ENCODE measurements at places on chromosomes 12 and 14.

DNA sequence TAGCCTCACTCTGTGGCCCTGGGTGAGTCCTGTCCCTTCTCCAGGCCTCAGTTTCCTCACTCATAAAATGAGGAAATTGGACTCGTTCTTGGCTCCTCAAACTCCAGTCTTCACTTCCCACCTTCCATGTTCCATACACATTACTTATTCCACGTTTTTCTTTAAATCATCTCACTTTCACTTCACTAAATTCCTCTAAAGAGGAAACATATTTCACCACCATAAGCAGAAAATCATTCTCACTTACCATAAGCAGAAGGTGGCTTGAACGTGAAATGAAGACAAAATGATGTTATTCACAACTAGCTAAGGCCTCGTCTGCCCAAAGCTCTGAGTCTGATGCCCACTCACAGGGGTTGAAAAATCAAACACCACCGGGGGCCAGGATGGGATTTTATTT lies 278.3 kb downstream of the ADGRD1 start:
- DNase-seq, result no peak

DNA sequence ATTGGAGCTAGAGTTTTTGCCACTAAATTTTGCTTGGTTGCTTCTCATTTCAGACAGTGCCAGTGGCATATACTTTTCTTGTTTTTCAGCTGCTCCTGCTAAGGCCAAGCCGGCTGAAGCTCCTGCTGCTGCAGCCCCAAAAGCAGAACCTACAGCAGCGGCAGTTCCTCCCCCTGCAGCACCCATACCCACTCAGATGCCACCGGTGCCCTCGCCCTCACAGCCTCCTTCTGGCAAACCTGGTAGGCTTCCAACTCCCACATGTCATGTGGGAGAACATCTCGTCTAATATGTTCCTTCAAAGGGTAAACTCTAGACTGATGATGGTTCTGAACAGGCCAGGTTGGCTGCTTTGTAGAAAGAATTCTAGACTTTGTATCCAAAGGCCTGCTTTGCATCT lies 11.0 kb downstream of the DLST start:
- no peak for DNase-seq

DNA sequence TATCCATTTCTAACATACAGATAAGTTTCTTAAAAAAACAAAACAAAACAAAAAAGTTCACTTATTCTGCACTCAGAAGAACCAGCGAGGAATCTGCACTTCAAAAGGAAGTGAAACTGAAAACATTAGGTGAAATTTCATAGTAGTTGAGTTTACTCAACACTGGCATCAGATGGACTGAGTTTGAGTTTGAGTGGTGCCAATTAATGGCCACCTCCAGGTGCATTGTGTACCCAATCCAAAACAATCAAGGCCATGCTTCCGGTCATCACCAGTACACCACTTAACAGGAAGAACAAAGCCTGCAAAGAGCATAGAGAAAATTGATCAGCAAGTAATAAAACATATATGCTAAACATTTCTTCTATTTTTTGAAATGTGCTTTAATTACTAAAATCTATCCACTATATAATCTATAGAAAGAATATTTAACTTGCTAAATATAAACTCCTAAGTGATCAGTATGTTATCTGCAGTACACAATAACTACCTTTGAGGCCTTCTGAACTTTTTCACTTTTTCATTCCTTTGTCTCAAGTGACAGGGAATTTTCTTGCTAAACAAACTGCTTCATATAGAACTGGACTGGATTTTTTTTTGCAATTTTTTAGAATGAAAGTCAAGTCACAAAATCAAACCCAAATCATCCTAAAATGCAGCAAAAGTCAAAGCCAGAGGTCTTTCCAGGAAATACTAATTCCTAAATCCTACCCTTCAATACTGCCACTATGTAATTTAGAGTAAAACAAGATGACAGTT lies 11.5 kb downstream of the SLC38A2 start:
- DNase-seq, result no peak

- DNase-seq, result no peak
These were observed 16.2 kb downstream of the SYNE3 start for GRCh38 chr14:95500201-95500681.

GRCh38 chr14:66069036-66069435 lies 417.1 kb upstream of the CCDC196 start:
- DNase-seq, result peak; percentile 34

DNA sequence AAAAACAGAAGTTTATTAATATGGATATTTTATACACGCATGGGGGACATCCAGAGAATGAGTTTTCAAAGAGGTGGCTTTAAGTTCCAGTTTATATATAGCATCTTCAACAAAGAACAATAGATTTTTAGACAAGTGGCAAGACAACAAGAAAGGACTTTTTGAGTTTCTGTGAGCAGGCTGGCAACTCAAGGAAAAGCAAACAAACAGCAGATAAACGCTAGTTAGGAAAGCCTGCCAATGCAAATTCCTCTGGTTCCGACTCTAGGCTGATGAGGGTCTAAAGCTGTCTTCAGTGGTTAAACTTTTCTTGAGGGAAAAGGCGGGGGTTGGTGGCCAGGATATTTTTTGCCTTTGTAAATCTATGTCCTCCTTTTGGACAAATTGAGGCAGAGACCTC lies 78.4 kb upstream of the EEA1 start:
- no peak for DNase-seq

- no peak for DNase-seq
These were observed 31.7 kb downstream of the FGD4 start for GRCh38 chr12:32431025-32431424.

DNA sequence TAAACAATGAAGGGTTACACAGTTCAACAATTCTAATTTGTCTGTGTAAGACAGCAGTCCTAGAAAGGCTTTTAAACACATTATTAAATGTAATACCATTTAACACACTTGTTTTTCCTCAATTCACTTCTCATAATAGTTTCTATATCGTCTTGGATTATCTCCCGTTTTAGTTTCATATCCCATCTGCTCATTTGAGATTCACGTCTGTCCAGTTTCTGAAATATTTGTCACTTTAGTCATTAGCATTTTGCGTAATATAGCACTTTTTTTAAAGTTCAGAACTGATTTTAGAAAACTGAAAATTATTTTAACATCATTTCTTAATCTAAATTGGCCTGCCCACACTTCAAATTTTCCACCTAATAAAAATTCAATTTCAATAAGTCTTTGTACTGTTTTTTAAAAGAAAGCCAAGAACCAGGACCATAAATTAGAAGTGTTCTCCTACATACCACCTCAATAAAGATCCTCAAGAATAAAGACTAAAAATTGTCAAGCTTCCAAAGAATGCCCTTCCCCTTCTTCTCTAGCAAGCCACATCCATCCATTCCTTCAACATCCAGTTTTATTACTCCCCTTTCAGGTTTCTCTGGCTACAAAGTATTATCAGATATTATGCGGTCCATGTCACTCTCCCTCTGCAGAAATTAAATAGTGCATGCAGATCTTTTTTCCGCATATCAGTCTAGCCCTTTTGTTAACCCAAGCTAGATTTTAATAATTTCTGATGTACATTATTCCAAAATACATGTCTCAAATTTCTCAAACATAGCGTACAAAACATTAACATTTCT lies 11.9 kb downstream of the MED13L start:
- no peak for DNase-seq

DNA sequence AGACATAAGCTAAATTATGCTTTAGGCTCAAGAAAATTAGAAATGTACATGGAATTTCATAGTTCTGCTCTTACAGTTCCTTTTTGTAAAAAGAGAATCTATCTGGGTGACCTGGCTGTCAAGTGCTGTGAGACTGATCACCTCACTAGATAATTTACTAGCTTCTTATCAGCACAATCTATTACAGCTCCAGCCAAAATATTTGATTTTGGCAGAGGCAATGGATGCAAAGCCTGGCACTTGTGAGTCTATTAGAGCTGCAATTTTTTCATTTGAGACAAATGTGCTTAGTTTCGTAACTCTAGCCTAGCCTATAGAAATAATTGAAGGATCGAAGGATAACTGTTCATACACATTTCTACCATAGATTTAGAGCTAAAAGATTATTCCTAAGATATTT lies 927.5 kb downstream of the SLC6A15 start:
- DNase-seq, result no peak

GRCh38 chr12:1170411-1170810 lies 179.4 kb downstream of the ERC1 start:
- DNase-seq, result no peak

DNA sequence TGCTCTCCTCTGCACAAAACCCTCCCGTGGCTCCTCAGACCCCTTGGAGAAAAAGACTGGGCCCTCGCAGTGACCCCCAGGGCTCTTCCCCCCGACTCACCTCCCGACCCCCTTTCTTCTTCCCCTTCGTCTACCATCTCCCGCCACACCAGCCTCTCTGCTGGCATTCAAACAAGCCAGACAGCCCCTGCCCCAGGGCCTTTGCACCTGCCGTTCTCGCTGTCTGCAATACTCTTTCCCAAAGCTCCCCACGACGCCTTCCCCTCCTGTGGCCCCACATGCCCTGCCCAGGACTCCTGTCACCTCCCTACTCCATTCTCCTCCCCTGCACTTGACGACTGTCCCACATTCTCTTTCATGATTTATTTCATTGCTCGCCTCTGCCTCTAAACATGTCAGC lies 115.7 kb downstream of the PHETA1 start:
- no peak for DNase-seq

GRCh38 chr14:88590173-88590572 lies 27.3 kb downstream of the ZC3H14 start:
- peak; percentile 34 for DNase-seq

DNA sequence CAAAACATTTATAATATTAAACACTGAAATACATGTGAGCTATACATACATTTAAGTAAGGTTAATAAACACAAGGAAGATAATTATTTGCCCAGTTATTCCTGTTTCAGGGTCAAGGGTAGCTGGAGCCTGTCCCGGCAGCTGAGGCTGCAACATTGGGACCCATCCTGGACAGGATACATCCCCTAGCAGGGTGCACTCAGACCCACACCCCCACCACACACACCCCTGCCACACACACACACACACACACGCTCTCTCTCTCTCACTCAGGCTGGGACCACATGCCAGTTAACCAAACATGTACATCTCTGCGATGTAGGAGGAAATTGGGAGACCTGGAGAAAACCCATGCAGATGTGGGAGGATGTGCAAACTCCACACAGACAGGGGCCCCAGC lies 112.6 kb upstream of the TMCC3 start:
- DNase-seq, result no peak

- no peak for DNase-seq
These were observed 177.8 kb upstream of the EGLN3 start for GRCh38 chr14:34128665-34129064.

GRCh38 chr12:52042706-52043385 lies 8.4 kb upstream of the NR4A1 start:
- no peak for DNase-seq

DNA sequence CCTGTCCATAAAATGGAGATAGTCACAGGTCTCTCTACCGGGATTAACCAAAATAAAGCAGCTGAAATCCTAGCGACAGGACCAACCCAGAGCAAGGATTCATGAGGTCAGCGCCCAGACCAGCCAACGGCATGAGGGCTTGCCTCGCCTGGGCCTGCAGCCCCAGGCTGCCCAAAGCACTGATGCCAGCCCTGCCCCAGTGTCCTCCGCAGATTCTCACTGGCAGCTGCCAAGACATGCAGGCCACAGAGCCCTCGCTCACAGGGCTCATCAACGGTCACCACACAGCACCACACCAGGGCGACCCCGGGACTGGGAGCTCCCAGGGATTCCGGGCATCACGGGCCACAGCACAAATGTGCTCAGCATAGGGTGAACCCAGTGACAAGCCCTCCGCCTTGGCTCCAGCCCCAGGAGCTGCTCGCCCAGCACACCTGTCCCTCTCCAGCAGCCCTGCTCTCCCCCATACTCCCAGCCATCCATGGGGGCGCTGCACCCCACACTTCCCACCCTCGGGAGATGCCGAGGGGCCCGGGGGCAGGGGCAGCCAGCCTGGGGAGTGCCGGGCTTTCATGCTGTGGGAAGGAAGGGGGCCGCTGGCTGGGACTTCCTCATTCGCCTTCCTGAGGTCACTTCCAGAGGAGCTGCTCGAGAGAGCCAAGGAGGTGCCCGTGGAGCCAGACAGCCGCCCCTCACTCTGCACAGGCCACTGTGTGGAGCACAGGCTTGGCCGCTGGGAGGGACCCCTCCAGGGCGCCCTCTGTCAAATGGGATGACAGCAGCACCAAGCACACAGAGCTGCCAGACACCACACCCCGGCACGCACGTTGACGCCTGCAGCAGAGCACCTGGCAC lies 14.1 kb downstream of the RAB35 start:
- DNase-seq, result no peak

GRCh38 chr12:23236811-23237210 lies 611.8 kb downstream of the ETNK1 start:
- DNase-seq, result no peak

DNA sequence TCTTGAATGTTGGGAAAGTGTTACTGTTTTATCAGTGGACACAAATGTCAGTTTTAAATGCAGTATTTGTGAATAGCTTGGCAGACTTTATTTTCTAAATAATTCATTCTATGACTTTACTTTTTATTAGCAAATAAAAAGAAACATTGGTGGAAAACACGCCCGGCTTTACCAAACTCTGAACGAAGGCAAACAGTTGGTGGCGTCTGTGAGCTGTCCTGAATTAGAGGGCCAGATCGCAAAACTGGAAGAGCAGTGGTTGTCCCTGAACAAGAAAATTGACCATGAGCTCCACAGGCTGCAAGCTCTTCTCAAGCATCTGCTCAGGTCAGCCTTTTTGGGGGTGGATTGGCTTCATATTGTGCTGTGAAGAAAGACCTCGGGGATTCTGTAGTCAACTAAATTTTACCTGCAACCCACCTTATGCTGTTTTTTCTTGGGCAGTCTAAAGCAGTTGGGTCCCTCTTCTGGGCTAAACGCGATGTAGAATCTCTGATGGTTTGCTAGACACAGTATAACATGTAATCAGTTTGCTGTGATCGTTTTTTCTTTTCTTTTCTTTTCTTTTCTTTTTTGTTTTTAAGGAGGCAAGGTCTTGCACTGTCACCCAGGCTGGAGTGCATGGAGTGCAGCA lies 156.4 kb downstream of the ESR2 start:
- no peak for DNase-seq

DNA sequence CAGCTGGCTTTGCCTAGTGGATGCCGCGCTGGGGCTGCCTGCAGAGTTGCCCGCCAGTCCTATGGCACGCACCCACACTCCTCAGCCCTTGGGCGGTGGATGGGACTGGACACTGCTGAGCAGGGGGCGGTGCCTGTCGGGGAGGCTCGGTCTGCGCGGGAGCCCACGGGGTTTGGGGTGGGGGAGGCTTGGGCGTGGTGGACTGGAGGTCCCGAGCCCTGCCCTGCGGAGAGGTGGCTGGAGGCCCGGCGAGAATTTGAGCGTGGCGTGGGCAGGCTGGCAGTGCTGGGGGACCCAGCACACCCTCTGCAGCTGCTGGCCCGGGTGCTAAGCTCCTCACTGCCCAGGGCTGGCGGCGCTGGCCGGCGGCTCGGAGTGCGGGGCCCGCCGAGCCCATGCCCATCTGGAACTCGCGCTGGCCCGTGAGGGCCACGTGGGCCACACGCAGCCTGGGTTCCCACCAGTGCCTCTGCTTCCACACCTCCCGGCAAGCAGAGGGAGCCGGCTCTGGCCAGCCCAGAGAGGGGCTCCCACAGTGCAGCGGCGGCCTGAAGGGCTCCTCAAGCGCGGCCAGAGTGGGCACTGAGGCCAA lies 68.1 kb downstream of the ETNK1 start:
- no peak for DNase-seq

GRCh38 chr14:72550513-72550912 lies 343.4 kb downstream of the DPF3 start:
- DNase-seq, result no peak
